Lower leg skin (tissue), 4 donors: ENCODE measurements at places on chromosomes 12 and 14. TPM values are rescaled to one million over a fixed set of nuclear protein-coding genes. Genes with fewer than 3 reads are reported as not detected.

The DRAM1 gene
- total RNA-seq, result 4.5 TPM

The SLC7A8 gene
- 32.4 TPM for total RNA-seq

The RPS6KA5 gene
- total RNA-seq, result 8.6 TPM

The RNFT2 gene
- 1.2 TPM for total RNA-seq

The GATC gene
- 24.1 TPM for total RNA-seq

The TAC3 gene
- total RNA-seq, result not detected
